Activated CD8-positive, alpha-beta T cell treated with anti-CD3 and anti-CD28 coated beads for 36 hours (primary cell): ENCODE measurements at places on chromosomes 5 and 9. TPM values are rescaled to one million over a fixed set of nuclear protein-coding genes. Genes with fewer than 3 reads are reported as not detected.
A peak's percentile ranks its signal among the peaks of the same experiment; 100 is the strongest.

DNA sequence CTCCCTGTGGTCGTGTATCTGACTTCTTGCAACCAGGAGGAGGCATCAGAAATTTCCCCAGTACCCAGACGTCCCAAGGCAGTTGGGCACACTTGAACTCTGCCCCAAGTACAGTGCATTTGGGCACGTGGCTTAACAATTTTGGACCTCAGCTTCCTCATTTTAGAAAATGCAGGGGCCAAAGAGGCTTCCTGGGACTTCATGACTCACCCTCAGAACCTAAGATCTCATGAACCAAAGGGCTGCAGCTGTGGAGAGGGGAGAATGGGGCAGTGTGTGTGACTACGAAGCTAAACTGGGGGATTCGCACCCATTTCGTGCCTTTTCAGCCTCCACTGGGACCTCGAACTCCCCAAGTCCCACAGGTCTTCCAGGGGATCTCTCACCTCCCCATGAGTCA is 59.2 kb downstream of the SYK start:
- DNase-seq = no peak

DNA sequence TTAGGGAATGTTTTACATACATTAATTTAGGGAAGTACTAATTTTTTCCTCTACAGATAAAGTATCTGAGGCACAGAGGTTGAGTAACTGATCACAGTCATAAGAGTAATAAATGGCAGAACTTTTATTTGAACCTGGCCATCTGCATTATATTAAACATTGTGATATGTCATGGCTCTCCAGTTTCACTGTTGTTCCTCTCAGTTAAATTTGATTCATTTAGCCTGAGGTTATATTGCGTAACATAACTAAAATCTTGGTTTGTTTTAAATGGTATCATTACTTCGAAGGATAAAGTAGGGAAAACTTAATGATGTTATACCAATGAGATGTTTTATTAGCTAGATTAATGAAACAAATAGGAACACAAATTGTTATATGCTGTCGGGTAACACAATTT is 284.4 kb downstream of the KDM4C start:
- DNase-seq = no peak

- DNase-seq = no peak
These were observed 50.4 kb downstream of the STARD4 start for GRCh38 chr5:111461934-111462333.

DNA sequence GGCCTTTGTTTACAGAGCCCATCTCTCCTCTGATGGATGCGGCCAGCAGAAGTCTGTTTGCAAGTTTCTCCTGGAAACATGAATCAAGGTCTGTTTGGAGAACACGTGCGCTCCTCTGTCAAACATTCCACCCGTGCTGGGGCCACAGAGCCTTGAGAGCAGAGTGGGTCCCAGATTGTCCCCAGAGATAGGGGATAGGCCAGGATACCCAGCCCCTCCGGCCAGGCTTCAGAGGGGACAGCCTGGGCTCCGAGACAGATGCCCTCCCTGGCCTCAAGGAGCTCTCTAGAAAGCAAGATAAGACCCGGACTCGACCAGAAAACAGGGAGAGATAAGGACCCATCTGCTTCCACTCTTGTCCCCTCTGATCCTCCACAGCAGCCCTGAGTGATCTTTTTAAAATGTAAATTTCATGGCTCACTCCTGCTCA is 40.4 kb upstream of the HAND1 start:
- DNase-seq = no peak

DNA sequence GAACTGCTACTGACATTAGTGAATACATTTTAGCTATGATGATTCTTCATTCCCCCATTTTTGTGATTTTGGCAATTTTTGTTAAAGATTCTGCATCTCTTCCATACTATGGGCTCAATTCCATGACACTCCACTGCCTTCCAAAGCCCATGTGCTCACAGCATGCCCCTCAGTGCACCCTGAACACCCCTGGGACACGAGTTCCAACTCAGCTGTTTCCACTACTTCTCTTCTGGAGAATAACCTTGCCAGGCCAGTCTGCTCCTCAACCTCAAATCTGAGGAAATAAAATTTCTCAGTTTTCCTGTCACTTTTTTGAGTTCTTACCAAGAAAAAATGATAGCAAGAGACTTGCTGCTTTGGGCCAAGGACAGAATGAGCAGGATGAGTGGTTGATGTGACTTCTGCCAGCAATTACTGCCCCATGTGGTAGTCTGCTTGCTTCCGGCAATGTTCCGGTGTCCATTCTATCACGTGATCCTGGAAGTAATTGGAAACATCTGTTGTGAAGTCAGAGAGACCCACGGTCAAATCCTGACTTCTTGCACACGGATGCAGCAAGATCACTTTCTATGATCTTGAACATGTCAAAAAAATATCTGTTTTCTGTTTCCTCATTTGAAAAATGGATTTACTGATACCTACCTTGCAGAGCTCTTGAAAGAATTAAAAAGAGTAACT is 58.3 kb downstream of the EGFLAM start:
- DNase-seq = no peak

DNA sequence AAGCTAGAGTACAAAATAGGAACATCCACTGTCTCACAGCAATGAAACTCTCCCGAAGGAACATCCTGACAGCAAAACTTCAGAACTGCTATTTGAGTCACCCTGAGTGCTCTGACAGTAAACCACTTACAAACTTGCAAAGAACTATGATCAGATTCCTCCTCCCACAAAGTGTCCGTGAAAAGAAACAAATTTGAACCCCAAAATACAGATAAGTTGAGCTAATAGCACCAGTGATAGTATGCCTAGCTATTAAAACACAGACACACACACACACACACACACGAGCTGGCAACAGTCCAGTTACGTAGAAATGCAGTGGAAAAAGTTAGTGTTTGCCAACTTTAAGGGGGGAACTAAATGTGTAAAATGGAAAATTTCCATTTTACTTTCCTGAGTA is 3.1 kb upstream of the GLIS3 start:
- no peak for DNase-seq

GRCh38 chr5:83321483-83322055 is 150.0 kb upstream of the VCAN start:
- no peak for DNase-seq

DNA sequence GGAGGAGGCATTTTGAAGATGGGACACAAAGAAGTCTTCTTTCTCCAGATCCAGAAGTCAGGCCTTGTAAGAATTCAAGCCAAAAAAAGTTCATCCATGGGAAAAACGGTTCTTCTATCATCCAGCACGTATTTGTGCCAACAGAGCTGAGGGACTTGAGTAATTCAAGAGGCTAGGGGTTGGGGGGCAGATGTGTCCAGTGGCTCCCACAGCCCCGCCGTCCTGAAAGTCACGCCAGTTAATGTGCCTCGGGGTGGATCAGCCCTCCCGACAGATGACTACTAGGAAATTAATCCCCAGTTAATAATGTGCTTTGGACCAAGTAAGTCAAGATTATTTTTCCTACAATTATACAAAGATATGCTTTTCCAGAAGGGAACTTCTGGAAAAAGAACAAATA is 23.4 kb downstream of the NREP start:
- DNase-seq = no peak

DNA sequence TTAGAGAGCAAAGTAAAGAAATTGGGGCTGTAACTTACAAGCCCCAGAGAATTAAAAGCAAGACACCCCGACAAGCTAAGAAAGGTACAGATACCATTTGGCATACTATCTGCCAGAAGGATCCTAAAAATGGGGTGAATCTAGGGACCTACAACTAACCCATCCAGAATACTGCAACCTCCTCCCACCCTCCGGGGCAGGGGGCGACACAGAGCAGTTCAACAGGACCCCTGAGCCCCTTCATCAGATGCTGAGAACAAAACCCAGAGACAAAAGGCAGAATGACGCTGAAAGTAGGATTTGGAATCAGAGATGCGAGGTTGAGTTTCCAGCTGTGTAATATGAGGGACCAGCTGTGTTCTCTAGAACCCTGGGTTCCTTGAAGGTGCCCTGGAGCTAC is 71.2 kb downstream of the EPB41L4B start:
- no peak for DNase-seq

DNA sequence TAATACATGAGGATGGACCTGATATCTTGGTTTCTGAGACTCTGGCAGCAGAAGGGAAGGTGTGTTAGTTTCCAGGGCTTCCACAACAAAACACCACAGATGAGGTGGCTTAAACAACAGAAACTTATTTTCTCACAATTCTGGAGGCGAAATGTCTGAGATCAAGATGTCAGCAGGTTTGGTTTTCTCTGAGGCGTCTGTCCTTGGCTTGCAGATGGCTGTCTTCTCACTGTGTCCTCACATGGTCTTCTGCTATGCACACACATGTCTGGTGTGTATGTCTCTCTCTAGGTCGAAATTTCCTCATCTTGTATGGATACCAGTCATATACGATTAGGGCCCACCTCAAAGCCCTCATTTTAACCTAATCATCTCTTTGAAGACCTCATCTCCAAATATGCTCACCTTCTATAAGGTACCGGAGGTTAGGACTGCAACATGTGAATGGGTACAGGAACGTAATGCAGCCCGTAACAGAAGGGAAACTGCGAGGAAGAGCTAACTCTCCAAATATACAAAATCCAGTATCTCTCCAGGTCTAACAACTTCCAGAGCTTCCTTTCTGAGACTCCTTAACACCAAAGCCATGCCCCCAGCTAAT is 139.8 kb upstream of the SMARCA2 start:
- DNase-seq = no peak

DNA sequence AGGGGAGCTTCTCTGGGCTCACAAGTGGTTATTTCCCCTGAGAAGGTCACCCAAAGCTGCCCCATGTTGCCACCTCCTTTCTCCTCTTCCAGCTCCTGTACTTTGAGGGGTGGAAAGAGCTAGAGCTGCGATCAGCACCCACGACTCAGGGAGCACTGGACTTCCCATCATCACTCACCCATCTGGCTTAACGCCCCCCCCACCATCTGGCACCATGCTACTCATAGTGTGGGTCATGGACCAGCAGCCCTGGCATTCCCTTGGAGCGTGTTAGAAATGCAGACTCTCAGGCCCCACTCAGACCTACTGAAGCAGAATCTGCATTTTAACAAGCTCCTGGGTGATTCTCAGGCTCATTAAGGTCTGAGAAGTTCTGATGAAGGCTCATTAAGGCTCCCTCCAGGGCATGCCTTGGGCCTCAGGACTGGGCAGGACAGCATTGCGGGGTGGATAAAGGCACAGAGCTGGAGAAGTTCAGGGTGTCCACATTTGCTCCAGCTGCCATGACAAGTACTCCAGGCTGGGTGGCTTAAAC is 67.3 kb downstream of the GALNT12 start:
- no peak for DNase-seq

DNA sequence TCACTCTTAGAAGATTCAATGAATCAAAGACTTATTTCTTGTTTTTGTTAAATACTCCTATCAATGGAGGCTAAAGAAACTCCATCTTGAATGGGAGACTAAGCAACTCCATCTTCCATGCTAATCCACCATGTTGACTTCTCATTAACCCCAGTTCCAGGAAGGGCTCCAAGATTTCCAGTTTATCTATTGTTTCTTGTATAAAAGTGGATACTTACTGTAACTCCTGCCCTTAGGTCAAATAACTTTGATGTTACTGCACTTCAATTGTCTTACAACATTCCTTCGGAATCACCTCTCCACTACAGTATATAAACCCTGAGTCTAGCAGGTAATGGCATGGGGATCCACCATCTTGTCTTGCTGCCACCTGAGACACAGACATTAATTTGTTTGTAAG is 63.0 kb downstream of the PUM3 start:
- no peak for DNase-seq

DNA sequence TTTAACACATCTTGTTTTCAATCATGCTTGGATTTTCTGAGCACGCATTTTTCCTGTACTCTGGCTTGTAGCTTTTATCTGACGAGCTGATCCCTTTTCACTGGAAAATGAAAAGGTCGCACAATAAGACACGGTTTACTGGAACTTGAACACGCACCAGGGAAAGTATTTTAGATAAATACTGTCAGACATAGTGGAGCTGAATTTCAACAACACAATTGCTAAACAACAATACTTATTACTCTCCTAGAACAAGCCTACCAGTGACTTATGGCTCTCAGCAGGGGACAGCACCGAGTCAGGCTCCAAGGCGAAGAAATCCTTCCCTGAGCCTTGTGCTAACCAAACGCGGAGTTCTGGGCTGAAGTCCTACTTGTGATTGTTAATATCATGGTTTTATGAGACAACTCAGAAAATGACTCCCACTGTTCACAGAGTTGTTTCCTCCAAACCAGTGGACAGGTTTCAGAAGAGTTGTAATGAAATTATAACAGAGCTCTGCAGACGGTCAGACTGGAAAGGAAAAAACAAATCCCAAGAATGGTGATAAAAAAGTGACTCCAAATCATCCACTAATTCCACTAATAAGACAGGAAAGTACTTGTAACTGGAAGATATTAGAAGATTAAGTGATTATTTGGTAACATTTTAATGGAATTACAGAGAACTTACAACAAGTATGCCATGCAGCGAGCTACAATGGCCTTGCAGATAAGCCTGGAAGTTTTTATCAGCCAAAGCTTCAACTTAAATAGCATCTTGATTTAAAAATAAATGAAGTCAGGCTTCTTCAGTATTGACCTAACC is 359.6 kb downstream of the EBF1 start:
- no peak for DNase-seq

GRCh38 chr5:176362233-176362490 is 598 bp upstream of the KIAA1191 start:
- no peak for DNase-seq

DNA sequence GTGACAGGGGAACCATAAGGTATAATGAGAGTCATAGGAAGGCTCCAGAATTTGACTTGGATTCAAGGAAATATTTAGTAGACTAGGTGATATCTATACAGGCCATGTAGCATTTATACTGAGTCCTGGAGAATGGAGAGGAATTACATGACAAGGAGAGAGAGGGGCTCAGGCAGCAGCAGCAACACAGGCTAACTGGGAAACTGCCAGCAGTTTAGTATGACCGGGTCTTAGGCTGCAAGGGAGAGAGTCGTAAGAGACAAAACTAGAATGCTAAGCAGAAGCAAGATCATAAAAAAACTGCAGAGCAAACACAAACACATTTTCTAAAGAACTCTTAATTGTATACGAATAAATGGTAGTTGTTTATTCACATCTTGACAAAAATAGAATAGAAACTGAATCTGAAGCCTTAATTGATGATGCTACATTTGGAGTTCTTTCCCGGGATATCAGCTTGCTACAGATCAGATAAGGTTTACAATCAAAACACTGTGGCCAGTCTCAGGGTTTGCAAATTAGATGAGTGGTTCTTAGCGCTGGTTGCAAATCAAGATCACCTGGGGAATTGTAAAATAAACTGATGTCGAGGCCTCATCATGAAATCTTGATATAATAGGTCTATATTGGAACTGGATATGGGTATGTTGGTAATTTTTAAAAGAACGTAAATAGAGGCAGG is 480.0 kb upstream of the C9orf72 start:
- no peak for DNase-seq

- peak; percentile 61 for DNase-seq
These were observed 6.8 kb upstream of the FXN start for GRCh38 chr9:69028754-69029153.

GRCh38 chr9:21677387-21677786 is 125.0 kb upstream of the MTAP start:
- no peak for DNase-seq

The TMC1 gene
- total RNA-seq = 0.38 TPM

The SLC27A6 gene
- total RNA-seq = not detected

The BNC2 gene
- total RNA-seq = not detected

The ZMAT2 gene
- 47.6 TPM for total RNA-seq

The GARIN3 gene
- total RNA-seq = 0.77 TPM

The DMRTA1 gene
- not detected for total RNA-seq

The SLC46A2 gene
- total RNA-seq = not detected

The HMHB1 gene
- total RNA-seq = not detected

The C9orf153 gene
- 0.40 TPM for total RNA-seq

The OBP2B gene
- total RNA-seq = not detected
